ENCODE measurements at places on chromosomes 12 and 14.

DNA sequence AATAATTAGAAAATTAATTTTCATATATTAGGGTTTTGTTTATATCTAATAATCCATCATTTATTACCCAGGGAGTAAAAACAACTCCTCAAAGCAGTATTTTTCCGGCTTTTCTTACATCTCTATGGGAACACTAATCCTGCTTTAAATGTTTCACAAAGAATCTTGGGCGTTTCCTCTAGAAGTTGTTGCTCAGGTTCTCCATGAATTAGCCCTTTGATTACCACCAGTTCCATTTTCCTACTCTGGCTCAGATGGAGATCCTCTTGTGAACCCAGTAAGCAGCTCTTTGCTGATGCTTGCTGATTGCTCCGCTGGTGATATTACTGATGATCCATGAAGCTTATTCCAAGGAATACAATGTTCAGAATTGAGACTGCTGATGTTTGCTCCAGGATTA lies 78.5 kb upstream of the PKP2 start:
- DNase-seq: no peak

DNA sequence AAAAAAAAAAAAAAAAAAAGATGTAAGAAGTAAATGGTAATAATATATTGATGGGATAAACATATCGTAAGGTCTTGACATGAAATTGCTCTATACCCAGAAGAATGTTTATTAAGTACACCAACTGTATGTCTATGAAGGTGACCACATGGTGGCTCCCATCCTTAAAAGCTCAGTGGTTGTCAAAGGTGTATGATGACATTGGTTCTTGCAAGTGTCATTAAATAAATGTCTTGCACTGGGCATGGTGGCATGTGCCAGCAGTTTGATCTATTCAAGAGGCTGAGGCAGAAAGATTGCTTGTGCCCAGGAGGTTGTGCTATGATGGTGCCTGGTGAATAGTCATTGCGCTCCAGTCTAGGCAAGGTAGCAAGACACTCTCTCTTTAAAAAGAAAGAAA lies 10.4 kb downstream of the CCT2 start:
- no peak for DNase-seq

GRCh38 chr14:36605506-36605857 lies 23.1 kb upstream of the NKX2-8 start:
- DNase-seq: no peak

GRCh38 chr14:54002653-54003052 lies 46.0 kb upstream of the BMP4 start:
- DNase-seq: no peak
